ENCODE measurements at places on chromosomes 4 and X.

- no peak for DNase-seq
These were observed 119.2 kb upstream of the EDNRA start for GRCh38 chr4:147361726-147362125.

DNA sequence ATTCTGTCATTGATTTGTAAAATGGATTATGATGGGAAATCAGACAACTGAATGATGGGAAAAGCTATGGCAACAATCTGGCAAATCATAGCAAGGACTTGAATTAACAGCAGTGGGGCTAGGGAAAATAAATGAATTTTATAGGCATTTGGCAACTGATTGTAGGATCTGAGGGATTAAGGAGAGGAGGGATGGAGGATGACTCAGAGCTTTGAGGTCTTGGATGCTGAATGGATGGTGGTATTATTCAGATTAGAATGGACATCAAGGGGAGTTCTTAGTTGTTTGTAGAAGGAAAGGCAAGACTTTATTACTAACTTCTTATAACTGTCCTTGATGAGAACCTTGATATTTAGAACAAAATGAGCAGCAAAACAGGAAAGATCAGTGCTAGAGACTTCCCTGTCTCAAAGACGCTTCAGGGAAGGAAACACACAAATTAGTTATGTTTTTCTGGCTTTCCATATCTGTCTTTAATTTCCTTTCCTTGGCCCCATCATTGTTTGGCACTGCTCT, 51.4 kb upstream of the HHIP start:
- DNase-seq: no peak

GRCh38 chr4:118180776-118181175, 146.5 kb downstream of the NDST3 start:
- DNase-seq: no peak

DNA sequence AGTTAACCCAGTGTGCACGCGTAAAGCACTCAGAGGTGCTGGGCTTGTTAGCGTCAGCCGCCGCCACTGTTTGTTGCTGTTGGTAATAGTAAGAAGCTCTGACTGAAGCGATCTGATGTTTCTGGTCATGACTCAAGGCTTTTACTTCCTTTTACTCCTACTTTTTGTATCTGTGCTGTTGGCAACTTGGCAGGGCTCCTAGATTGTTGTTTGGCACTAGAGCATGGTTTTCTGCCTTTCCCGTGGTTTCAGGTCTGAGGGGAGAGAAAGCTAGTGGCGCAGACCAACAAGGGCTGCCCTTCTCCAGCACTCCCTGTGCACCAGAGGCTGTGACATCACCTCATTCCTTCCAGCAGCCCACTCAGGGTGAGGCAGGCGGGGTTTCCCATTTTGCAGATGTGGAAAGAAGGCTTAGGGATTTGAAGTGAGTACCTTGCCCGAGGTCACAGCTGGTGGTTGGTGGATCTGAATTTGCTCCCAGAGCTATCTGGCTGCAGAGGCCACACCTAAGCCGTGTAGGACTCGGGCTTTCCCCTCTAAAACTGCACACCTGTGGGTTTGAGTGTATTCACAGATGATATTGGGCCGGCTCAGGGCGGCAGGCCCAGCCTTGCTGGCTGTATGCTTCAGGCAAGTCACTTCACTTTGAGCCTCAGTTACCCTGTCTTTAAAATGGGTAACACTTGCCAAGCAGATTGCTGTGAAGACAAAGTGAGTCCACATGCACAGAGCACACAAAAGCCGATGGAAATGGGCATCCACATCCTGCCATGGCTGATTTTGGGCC, 51.2 kb upstream of the TADA2B start:
- no peak for DNase-seq

DNA sequence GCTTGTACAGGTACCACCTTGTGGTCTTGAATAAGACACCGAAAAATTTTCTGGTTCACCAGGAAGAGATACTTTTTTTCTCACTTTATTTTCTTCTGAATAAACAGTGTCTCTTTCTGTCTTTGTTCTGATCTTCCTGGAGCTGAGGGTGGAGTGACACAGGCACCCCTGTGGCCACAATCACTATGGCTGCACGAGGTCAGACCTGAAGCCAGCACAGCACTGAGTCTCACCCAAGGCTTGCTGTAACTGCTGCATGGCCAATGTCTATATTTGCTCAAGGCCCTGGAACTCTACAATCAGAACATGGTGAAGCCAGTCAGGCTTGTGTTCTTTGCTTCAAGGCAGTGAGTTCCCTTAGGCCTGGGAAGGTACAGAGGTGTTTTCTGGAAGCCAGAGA, 87.2 kb downstream of the GPR174 start:
- DNase-seq: no peak

GRCh38 chr4:153426207-153426885, 39.8 kb upstream of the TMEM131L start:
- DNase-seq: no peak

DNA sequence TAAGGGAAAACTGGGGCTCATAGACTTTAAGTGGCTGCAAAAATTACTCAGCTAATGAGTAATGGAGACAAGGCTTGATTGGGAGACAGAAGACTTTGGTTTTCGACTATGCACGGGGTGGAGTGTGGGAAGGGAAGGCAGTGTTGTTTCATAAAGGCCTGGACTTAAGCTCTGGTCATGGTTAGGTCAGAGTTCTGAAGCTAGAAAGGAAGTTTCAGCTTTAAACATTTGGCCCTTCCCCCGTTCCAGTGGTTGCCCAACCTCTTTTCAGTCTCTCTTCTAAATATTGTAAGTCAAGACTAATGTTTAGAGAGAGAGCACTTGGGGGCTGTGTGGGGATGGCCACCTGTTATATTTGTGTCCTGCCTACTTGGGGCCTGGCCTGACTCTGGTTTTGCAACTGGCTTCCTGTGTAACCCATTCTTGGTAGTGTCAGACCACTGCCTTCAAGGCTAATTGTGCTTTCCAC, 21.0 kb downstream of the MSN start:
- no peak for DNase-seq

DNA sequence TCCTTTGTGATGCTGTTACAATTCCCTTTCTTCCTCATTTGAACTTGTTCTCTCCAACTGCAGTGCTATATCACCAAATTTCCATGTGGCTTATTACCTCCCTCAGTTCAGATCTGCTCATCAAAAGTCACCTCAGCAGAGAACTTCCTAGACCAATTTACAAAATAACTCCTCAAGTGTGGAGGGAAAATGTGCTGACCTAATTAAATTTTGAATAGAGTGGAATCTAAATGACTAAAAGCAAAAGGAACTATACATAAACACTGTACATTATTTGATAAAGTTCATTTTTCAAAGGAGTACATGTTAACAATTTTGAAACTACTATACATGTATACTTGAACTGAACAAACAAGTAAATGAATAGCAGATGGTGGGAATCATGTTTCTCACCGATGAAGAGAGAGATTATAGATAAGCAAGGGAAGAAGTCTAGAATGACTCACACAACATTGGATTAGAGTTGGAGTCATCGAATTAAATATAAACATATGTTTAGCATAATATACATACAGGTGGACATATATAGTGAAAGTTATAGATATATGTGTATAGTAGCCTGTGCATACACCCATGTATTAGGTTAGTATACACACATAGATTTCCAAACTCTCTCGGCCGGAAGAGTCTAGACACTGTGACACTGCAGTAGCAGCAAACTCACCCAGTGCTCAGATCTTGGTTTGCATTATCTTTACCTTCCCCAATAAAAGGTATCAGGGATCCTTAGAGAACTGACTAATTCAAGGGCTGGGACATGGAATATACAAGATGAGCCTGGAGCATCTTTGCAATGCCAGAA, 318.7 kb downstream of the PCDH18 start:
- DNase-seq: no peak

GRCh38 chr4:153433754-153434105, 32.4 kb upstream of the TMEM131L start:
- no peak for DNase-seq

GRCh38 chr4:143023239-143023918, 161.3 kb upstream of the USP38 start:
- DNase-seq: no peak

- peak; percentile 20 for DNase-seq
These were observed 89.1 kb downstream of the TBC1D9 start for GRCh38 chr4:140666889-140667614.

DNA sequence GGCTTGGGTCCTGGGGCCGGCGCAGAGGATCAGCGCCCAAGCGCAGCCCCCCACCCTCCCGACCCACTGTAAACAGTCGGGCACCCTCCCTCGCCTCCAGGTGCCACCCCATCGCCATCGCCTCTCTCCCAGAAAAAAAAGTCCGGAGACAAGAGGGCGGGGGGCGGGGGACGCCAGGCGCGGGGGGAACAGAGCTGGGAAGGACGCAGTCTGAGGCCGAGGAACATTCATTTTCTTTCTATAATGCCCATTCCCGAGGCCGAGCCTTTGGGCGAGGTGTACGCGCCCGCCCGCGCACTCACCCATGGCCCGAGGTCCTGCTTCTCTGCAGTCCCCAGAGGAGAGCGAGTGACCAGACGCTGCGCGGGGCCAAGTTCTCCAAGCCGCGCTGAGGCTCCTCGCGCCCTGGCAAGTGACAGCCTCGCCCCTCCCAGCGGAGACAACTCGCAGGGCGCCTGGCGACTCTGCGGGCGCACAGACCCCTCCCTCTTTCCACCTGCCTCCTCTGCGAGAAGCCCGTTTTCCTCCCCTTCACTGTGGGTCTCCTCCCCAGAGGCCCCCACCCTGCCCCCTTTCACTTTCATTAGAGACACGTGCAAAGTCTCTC, 63.5 kb upstream of the WDR17 start:
- peak; percentile 65 for DNase-seq

GRCh38 chr4:86089781-86090323, 270.0 kb downstream of the MAPK10 start:
- DNase-seq: no peak

DNA sequence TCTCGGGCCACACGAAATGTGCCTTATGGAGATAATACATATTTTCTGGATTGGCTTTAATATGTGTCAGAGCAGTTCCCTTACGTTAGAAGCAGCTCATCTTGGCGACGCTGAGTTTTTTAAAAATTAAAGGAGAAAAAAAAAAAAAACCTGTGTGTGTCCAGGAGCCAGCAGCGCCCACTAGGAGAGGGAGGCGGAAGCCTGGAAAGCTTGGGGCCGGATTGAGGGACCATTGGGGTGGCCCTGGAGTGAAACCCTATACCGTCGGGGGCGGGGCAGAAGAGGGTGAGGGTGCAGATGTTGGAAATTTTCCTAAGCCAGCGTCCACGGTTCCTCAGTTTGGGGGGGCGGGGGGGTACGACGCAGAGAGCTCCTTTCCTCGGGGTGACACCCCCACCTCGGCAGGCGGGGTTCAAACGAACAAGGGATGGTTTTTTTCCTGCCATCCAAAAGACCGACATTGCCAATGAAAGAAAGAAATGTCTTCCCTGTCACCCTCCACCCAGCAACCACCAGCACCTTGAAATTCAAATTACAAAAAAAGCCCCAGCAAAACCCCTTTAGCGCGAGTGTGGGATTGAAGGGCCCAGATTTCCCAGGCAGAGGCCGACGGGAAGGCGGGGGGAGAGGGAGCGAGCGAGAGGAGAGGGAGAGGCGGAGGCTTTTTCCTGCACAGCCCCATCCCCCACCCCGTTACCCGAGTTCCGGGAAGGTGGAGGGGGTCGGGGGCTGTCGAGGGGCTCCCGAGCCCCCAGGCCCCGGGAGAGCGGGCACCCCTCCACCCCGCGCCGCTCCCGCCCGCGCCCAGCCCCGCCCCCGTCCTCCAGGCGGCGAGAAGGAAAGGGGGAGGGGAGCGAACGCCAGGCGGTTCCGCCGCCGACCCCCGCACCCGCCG, 859 bp downstream of the SMARCA1 start:
- peak; percentile 29 for DNase-seq

- no peak for DNase-seq
These were observed 67.4 kb downstream of the STX18 start for GRCh38 chr4:4474476-4474875.

DNA sequence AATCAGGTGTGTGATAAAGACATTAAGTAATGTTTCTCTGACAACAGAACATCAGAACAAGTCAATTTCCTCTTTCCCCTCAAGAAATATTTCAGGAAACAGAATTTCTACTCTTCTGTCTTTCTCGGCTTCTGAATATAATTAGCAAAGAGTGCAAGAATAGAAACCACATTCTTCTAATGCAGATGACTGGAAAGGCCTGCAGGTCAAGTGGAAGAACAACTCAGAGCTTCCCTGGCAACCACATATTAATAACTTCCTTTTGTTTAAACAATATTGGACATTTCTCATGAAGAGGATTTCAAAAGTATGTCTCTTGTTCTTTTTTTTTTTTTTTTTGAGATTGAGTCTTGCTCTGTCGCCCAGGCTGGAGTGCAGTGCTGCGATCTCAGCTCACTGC, 225.5 kb downstream of the PARM1 start:
- DNase-seq: no peak

- DNase-seq: no peak
These were observed 41.8 kb upstream of the AP1AR start for GRCh38 chr4:112189754-112190153.

Data from NCI-H2081 (cell line).